Left ventricle myocardium superior (tissue), 1 donor: ENCODE measurements at places on chromosomes 7 and 10. TPM values are rescaled to one million over a fixed set of nuclear protein-coding genes. Genes with fewer than 3 reads are reported as not detected.
A peak's percentile ranks its signal among the peaks of the same experiment; 100 is the strongest.

The NOS3 gene
- 10.9 TPM for total RNA-seq

The FAM25G gene
- total RNA-seq = not detected

The HELLS gene
- total RNA-seq = 0.82 TPM

The SPAM1 gene
- total RNA-seq = not detected

The PTPN12 gene
- total RNA-seq = 44.8 TPM

The TMEM236 gene
- total RNA-seq = 0.30 TPM

The RBP4 gene
- total RNA-seq = 4.2 TPM

The OR13A1 gene
- total RNA-seq = not detected

The ECHDC3 gene
- 94.6 TPM for total RNA-seq

The ABCB1 gene
- total RNA-seq = 4.8 TPM

The CCDC136 gene
- 6.5 TPM for total RNA-seq

The LYZL1 gene
- not detected for total RNA-seq

The LFNG gene
- 6.4 TPM for total RNA-seq

DNA sequence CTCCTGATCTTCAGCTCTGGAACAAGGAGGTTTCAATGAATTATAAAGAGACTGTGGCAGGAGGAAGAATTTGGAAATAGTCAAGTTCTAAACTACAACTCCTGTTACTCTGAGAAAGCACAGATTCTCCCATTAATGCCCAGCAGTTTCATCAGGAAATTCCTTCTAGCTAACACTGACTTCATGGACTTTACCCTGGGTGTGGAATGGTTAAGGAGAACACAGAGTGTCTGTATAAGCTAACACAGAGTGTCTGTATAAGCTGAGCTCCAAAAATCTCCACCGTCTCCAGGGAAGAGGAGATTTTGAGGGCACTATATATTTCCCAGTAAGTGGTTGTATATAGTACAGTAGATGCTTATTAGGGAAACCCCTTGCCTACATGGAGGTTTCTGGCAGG, 675.5 kb downstream of the XPNPEP1 start:
- no peak for DNase-seq

GRCh38 chr7:121313793-121314676, 14.8 kb upstream of the WNT16 start:
- DNase-seq = no peak

GRCh38 chr7:19754521-19755116, 18.8 kb downstream of the TMEM196 start:
- DNase-seq = no peak

- DNase-seq = no peak
These were observed 759 bp downstream of the NUDT1 start for GRCh38 chr7:2242541-2243429.

DNA sequence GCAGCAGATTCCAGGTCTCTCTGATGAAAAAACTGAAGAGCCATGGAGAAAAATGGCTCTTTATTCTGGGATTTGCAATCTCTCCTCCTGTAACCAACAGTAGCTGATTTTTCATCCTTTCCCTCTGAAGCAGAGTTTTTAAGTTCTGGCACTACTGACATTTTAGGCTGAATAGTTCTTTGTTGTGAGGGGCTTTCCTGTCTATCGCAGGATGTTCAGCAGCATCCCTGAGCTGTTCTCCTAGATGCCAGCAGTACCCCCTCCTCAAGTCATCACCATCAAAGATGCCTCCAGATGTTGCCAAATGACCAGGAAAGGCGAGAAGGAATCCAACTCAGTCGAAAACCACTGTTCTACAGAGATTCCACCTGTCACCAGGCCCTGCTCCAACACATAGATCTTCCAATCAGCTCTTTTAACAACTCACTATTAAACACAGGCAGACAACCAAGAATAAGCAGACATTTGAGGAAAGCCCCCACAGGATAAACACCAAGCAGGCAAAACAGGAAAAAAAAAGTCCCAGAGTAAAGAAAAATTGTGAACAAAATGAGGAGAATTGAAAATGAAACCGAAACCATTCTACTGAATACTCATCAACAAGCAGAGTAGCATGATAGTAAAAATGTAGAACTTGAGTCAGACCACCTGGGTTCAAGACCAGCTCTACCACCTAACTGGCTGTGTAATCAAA, 124.8 kb downstream of the MPP7 start:
- no peak for DNase-seq

GRCh38 chr10:132058793-132059759, 6.7 kb upstream of the JAKMIP3 start:
- DNase-seq = no peak

DNA sequence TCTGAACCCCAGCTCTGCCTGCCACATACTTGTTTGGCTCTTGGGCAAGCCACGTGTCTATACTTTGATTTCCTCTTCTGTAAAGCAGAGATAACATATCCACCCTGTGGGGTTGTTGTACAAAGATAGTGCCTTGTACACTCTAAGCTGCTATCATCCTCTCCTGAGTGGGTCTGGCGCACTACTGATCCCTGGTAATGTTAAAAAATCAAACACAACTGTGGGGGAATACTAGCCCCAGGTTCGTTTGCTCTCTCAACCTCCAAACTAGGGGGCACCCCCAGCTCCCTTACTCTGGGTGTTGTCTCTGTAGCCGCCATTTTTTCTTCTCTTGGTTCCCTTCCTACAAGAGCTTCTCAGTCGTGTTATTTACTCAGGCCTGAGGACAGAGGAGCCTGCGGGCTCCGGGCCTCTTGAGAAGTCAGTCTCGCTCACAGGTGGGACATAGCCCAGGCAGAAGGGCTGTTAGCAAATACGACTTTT, 1.0 kb downstream of the POLM start:
- peak; percentile 30 for DNase-seq

GRCh38 chr7:132511921-132512320, 64.3 kb downstream of the PLXNA4 start:
- DNase-seq = no peak

DNA sequence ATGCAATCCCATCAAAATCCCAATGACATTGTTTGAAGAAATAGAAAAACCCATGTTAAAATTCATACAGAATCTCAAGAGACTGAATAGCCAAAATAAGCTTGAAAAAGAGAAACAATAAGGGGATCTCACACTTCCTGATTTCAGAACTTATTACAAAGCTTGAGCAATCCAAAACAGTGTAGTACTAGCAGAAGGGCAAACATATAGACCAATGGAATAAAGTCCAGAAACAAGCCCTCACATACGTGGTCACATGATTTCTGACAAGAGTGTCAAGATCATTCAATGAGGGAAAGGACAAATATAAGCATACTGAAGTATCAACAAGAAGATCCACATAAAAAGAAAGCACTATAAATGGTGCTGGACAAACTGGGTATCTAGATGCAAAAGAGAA, 31.9 kb downstream of the MICU1 start:
- DNase-seq = no peak

GRCh38 chr10:110835841-110836240, 35.9 kb upstream of the PDCD4 start:
- DNase-seq = no peak

DNA sequence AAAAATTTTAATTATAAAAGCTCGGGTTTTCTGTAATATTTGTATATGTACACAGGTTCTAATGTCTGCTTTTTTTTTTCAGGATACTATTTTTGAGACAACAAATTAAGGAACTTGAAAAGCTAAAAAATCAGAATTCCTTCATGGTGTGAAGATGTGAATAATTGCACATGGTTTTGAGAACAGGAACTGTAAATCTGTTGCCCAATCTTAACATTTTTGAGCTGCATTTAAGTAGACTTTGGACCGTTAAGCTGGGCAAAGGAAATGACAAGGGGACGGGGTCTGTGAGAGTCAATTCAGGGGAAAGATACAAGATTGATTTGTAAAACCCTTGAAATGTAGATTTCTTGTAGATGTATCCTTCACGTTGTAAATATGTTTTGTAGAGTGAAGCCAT, 57.9 kb upstream of the BAMBI start:
- no peak for DNase-seq

- DNase-seq = no peak
These were observed 84.4 kb downstream of the DGKI start for GRCh38 chr7:137762334-137762733.

DNA sequence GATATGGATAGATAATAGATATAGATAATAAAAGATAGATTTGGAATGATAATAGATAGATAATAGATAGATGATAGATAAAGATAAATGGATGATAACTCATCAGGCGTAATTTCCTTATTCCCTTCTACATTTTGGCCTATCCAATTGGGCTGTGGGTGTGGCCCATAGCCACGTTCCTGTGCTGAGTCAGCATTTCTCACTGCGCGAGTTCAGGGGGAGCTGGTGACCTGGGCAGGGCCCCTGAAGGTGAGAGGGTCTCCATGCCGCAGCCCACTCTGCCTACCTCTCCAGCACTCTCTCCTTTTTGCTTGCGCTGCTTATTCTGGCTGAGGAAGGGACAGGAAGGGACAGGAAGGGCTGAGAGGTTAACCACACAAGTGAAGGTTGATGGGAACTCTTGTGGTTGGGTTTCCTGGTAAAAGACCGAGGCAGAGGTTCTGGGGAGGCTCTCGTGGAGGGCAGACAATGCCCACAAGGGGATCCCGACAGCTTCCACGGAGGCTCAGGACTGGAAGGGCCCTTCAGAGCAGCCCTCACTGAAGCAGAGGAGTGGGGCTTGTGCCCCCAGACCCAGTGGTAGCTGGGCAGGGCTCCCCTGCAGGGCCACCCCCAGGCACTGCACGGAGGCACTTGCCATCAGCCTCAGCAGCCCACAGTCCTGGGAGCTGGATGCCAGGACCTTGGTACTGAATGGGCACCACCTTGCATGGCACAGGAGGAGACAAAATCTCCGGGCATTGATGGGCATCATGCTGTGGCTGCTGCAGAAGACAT, 247.3 kb upstream of the PITRM1 start:
- no peak for DNase-seq

DNA sequence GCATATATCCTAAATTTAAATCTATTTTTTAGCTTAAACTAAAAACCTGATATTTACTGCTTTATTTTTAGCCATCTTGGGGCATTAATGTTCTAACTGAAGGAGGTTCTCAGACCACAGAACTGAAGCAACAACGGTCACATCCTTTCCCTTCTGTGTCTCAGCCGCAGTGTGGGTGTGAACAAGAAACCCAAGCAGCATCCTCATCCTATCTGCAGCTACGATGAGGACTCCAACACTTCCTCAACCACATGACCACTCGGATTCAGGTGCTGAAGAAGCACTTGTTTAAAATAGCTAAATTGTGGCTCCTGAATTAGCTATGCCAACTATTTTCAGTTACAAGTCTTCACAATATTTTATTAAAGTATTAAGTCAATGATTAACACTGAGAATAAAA, 5.3 kb downstream of the ESYT2 start:
- DNase-seq = no peak

- no peak for DNase-seq
These were observed 79.2 kb downstream of the C7orf25 start for GRCh38 chr7:42832667-42833066.

- DNase-seq = no peak
These were observed 26.1 kb upstream of the GPR26 start for GRCh38 chr10:123640016-123640535.

- DNase-seq = peak; percentile 80
These were observed 97.7 kb upstream of the EFCAB10 start for GRCh38 chr7:105678811-105679495.

DNA sequence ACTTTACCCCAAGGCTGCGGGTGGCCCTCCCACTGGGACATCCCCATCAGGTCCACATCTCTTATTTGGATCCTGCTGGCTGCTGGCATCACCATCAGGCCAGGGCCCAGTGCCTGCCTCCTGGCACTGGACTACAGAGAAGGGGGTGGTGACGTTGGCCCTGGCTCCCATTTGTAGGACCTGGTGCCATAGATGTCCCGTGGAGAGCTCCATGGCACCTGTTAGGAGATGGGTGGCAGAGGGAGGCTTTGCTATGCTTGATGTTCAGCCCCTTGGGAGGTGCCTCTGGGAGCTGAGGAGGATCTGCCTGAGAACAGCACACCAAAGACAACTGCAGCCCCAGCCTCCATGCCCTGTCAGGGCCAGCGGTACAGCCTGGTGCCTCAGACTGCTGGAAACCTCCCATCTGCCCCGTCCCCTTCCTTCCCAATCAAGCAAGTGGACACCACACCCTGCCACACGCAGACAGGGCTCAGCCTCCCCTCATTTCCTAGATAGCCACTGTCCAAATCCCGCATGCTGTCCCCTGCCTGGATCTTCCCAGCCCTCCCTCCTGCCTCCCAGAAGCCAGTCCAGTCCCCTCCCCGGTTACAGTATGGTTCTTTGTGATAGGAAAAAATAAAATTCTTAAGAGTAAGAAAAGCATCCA, 230.0 kb upstream of the GRB10 start:
- DNase-seq = no peak

GRCh38 chr7:147516391-147516790, 1074.2 kb upstream of the C7orf33 start:
- DNase-seq = no peak

DNA sequence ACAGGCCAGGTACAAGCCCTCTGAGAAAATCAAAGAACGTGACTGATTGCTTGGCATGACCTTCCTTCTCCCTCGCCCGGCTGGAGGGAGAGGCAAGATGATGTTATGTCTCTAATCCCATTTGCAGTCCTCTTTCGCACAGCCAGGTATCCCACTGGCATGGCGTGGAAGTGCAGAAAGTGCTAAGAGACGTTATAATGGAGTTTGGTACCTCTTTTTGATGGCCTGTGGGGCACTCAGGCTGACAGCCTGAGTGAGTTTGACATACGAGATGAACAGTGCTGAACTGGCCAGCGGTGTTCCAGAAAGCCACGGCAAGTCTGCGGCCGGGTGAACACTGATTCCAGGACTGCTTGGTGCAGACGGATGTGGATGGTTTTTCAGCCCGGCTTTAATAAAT, 241.6 kb downstream of the RAB11FIP2 start:
- DNase-seq = no peak

- no peak for DNase-seq
These were observed 188.5 kb upstream of the ANK3 start for GRCh38 chr10:60578217-60578616.

DNA sequence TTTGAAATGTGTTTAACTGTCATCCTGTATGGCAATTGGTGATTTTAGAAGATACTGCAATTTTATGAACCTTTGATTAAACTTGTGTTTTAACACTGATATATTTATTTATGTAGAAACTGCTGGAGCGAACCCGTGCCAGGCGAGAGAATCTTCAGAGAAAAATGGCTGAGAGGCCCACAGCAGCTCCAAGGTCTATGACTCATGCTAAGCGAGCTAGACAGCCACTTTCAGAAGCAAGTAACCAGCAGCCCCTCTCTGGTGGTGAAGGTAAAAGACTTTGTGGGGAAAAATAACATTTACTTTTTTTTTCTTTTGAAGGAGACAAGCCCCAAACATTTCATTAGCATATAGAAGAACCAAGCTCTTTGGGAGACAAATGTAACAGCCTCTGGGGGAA, 6.5 kb downstream of the ANLN start:
- no peak for DNase-seq

- DNase-seq = no peak
These were observed 73.6 kb downstream of the ATXN7L1 start for GRCh38 chr7:105802604-105803428.

DNA sequence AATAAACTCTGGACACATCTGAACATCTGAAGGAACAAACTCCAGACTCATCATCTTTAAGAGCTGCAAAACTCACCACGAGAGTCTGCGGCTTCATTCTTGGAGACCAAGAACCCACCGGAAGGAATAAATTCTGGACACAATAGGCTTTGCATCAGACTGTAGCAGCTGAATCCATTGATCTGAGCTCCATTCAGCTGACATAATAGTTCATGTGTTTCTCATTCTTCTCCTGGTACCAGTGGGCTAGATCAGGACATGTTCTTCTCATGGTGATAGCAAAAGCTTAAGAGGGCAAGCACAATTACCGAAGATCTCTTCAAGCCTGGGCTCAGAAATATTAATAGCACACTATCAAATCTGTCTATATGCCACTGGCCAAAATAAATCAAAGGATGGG, 20.5 kb upstream of the GNAI1 start:
- no peak for DNase-seq

GRCh38 chr10:121270906-121271305, 327.3 kb downstream of the FGFR2 start:
- DNase-seq = no peak
